ENCODE measurements at places on chromosomes 1 and 21.
A peak's percentile ranks its signal among the peaks of the same experiment; 100 is the strongest.

DNA sequence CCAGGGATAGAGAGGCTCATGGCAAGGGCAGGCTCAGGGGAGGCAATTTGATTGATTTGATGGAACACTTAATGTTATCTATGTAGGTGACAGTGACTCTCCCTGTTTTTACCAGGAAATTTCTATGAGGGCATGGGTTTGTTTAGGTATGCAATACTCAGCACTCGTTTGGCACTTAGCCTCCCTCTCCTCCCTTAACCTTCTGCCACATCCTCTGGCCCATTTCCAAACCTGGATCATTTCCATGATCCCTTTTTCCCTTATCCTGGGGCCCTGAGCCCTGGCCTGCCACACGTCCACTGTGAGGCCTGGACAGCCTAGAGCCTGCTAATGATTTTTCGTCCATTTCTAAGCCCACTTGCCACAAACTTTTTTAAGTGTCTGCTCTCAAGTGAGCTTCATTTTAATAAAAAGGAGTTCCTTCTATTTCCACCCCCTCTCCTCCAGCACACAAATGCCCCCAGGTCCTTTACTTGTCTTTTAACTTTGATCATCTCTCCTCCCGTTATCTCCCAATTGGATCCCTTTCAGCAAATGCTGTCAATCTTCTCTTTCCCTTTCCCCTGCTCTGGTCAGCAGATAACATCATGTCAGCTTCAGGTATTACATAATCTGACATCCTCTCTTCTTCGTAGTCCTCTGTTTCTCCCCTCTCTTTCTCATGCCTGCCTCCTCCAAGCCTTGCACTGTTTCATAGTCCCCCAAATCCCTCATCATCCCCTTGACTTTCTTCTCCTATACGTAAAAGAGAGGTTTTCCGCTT is 37.8 kb upstream of the GADD45A start:
- DNase-seq = peak; percentile 57

GRCh38 chr21:44959376-44960091 is 19.7 kb downstream of the SLX9 start:
- DNase-seq = no peak

GRCh38 chr1:206551296-206551985 is 44.1 kb downstream of the RASSF5 start:
- no peak for DNase-seq

GRCh38 chr1:54965624-54966340 is 14.6 kb upstream of the TMEM61 start:
- no peak for DNase-seq

- no peak for DNase-seq
Observed at GRCh38 chr1:74679811-74680210, 6.2 kb upstream of the ERICH3 start.

DNA sequence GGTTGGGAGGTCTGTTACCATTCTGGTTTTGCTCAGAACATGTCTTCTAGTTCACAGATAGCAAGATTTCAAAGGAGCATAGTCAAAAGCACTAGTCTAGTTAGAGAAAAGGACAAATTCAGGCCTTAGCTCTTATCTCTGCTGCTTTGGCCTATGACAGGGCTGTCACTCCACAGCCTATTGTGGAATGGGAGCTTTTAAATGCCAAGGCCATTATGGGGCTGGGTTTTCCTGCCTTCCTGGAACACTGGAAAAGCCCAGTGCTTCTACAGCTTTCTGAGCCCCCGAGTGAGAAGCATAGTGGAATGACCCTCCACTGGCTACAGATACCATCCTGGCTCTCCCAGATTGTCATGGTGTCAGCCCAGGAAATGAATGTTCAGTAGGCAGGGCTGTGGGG is 9.3 kb downstream of the MTFR1L start:
- DNase-seq = no peak

DNA sequence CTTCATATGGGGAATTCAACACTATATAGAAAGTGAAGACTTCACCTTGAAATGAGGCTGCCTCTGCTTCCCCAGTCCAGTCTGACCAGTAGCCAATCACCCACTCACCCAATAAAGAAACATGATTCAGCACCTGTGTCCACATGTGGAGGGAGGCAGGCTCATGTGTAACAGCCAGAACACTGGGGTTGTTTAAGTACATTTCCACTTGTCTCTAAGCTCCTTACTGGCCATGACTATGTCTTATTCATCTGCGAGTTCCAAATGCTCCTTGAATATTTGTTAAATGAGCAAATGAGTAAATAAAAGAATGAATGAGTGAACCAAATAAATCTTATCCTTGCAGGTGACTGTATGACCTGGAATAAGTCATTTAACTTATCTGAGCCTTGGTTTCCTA is 100.1 kb downstream of the BRINP2 start:
- DNase-seq = no peak
